ENCODE measurements at places on chromosomes 12 and 14. TPM values are rescaled to one million over a fixed set of nuclear protein-coding genes. Genes with fewer than 3 reads are reported as not detected.

Gene CACNB3
- 24.0 TPM for total RNA-seq

Gene KCNC2
- 23.2 TPM for total RNA-seq

Gene ANO4
- 47.1 TPM for total RNA-seq

Gene SLC25A21
- total RNA-seq: 4.5 TPM

Gene B3GNT4
- total RNA-seq: 1.3 TPM

Gene CCDC60
- 3.7 TPM for total RNA-seq

Gene POLE
- 33.4 TPM for total RNA-seq

- no peaks in the 10 kb centered on the region for H3K27me3 ChIP-seq
- no peak for DNase-seq
- H3K4me1 ChIP-seq: peaks cover 20% of the 10 kb centered on the region
- peak overlapping the region; percentile 70 for H3K4me3 ChIP-seq
These were observed 1.5 kb downstream of the ZNF605 start for GRCh38 chr12:132954471-132955048.

DNA sequence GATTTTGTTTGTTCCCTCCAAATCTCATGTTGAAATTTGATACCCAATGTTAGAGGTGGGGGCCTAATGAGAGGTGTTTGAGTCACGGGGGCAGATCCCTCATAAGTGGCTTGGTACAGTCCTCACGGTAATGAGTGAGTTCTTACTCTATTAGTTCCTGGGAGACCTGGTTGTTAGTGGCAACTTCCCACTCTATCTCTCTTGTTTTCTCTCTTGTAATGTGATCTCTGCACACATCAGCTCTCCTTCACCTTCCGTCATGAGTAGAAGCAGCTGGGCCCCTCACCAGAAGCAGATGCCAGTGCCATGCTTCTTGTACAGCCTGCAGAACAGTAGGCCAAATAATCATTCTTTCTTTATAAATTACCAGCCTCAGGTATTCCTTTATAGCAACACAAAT lies 29.6 kb upstream of the KCNK10 start:
- no peaks in the 10 kb centered on the region for H3K4me1 ChIP-seq
- no peak for DNase-seq
- H3K4me3 ChIP-seq: no peak overlapping the region
- H3K36me3 ChIP-seq: no peaks in the 10 kb centered on the region
- H3K27ac ChIP-seq: no peak overlapping the region

- DNase-seq: no peak
- peaks cover 21% of the 10 kb centered on the region for H3K4me1 ChIP-seq
- H3K27me3 ChIP-seq: no peaks in the 10 kb centered on the region
These were observed 75.7 kb downstream of the SSPN start for GRCh38 chr12:26271024-26271423.

DNA sequence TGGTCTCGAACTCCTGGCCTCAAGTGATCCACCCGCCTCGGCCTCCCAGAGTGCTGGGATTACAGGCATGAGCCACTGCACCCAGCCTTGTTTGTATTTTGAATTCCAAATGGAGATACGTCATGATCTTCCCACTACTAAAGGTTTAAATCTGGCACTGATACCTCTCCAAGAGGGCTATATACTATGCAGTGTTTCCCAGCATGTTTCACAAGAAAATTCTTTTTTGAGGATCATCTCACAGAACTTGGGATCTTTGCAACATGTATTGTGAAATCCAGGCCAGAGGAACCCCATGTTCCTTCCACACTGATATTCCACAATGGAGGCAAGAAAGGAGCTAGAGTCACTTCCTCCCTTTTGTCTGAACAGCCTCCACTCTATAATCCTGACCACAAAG lies 112.7 kb downstream of the NT5DC3 start:
- no peak for DNase-seq
- no peaks in the 10 kb centered on the region for H3K27me3 ChIP-seq
- H3K4me1 ChIP-seq: no peaks in the 10 kb centered on the region

- H3K36me3 ChIP-seq: peaks cover 12% of the 10 kb centered on the region
- H3K4me3 ChIP-seq: no peak overlapping the region
- H3K27me3 ChIP-seq: no peaks in the 10 kb centered on the region
- no peak for DNase-seq
- peaks cover 4% of the 10 kb centered on the region for H3K4me1 ChIP-seq
These were observed 13.4 kb downstream of the ISM2 start for GRCh38 chr14:77485256-77485655.

DNA sequence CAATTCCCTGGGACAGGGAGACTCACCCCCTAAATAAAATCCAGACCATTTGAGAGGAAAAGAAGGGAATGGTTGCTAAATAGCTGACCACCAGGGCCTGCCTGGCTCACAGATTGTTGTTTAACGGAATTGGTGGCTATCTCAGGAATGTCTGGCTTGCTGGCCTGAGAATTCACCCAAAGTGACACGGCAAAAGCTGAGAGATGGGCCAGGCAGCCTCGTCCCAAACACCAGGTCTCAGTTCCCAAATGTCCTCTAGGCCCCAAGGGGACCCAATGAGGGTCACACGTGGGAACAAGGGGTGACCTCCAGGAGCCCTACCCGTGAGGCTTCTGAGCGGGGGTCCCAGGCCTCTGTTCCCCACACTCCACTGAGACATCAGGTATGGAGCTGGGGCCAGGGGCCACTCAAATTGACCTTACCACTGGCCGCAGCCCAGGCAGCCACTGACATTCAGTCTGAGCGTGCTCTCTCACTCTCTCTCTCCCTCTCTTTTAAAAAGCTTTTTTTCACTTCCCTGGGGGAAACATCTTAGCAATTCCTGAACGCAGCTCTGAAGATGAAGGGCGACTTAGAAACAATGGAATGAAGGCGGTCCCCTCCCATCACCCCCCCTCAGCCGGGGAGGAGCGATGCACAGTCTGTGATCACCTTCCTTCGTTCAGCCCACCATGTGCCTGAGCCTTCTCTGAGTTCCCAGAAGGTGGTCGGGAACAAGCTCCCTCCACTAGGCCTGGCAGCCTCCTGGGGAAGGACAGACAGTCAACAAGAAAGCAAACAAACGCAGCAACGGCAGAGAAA lies 131.2 kb downstream of the SCARB1 start:
- H3K36me3 ChIP-seq: no peaks in the 10 kb centered on the region
- no peak overlapping the region for H3K4me3 ChIP-seq
- H3K4me1 ChIP-seq: peaks cover 18% of the 10 kb centered on the region
- H3K27me3 ChIP-seq: no peaks in the 10 kb centered on the region

DNA sequence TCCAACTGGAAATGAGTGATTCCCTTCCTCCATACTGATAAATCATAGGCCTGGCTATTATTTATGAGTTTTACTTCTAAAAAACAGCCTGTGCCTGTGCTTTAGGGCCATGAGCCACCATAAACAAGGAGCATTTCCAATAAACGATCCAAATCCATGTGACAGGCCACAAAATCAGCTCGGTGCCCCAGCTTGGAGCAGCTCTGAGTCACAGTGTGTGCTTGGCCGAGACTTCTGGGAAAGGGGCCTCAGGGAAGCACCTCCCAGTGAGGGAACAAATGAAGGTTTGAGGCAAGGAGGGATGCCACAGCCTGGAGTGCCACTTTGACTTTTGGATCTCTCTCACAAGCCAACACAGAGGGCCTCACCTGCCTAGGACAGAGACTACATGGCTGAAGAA lies 190.4 kb downstream of the NTF3 start:
- no peak overlapping the region for H3K27ac ChIP-seq
- no peak for DNase-seq
- peaks cover 6% of the 10 kb centered on the region for H3K4me1 ChIP-seq
- no peak overlapping the region for H3K4me3 ChIP-seq
- no peaks in the 10 kb centered on the region for H3K27me3 ChIP-seq
- no peaks in the 10 kb centered on the region for H3K36me3 ChIP-seq

DNA sequence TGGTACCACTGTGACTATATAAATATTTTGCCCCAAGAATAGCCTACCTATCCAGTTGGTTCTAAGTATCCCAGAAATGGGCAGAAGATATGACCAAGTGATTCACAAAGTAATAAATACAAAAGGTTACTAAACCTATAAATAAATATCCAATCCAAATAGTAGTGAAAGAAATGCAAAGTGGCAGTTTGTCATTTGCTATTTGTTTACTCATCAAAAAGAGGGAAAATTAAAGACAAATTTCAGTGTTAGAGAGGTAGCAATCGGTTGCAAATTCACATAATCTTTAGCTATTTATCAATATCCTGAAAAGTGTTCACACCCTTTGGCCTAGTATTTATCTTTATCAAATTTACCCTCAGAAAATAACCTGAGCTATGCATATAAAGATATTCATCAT lies 136.4 kb upstream of the NPAS3 start:
- no peak for DNase-seq
- H3K27ac ChIP-seq: no peak overlapping the region
- no peaks in the 10 kb centered on the region for H3K27me3 ChIP-seq
- H3K4me1 ChIP-seq: no peaks in the 10 kb centered on the region

DNA sequence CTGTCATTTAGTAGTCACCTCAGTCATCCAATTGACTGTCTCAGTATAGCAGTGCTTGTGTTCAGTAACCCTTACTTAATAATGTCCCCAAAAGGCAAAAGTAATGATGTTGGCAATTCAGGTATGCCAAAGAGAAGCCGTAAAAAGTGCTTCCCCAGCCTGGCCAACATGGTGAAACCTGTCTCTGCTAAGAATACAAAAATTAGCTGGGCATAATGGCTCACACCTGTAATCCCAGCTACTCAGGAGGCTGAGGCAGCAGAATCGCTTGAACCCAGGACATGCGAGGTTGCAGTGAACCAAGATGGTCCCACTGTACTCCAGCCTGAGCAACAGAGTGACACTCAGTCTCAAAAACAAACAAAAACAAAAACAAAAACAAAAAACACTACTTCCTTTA lies 33.6 kb downstream of the SENP1 start:
- no peak for DNase-seq
- no peaks in the 10 kb centered on the region for H3K27me3 ChIP-seq
- H3K27ac ChIP-seq: no peak overlapping the region
- no peaks in the 10 kb centered on the region for H3K4me1 ChIP-seq
- peaks cover 35% of the 10 kb centered on the region for H3K36me3 ChIP-seq

DNA sequence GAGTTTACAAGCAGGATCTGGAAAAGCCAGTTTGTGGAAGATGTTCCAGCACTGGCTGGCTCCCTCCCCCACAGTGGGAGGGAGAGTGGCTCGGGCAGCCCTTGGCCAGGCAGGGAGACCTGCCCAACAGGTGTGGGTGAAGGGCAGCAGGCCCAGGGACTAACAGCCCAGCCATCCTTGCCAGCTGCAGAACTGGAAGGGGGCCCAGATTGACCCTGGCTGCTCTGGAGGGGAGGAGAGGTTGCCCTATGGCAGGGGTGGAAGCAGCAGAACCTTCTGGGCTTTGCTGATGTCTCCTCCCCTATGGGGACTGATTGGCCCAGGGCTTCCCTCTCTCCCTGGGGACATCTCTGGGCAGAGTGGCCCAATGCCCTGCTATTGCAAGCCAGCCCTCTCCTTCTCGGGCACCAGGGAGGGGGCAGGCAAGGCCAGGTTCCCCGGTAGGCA lies 20.5 kb downstream of the IRF2BPL start:
- DNase-seq: no peak
- peaks cover 31% of the 10 kb centered on the region for H3K4me1 ChIP-seq
- H3K27me3 ChIP-seq: no peaks in the 10 kb centered on the region
- peak overlapping the region; percentile 73 for H3K27ac ChIP-seq
- no peak overlapping the region for H3K4me3 ChIP-seq

DNA sequence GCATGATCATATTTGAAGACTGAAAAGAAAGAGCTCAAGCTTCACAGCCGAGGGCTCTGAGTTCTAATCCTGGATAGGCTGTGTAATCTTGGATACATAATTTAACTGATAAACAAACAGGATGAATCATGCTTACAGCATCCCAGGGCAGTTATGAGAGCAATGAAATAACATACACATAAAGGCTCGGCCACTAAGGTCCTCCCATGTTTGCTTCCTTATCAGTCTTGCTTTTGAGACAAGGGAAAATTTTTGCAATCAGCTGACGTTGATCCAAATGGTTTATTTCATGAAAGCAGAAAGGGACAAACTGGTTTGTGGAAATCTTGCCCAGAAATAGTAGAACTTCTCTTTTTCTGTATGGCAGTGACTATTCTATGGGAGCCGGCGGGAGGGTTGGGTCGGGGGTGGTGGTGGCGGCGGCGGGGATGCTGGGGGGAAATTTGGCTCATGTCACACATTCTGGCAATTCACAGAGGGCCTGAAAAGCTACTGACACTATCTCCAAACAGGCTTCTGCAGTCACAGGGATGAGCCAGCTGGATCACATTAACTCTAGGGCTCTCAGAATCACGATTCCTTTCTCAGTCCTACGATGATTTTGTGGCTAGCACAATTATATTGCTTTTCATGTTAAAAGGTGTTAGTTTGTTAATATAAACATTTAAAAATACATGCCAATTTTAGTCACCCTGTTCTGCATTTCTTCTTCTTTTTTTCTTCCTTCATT lies 124.5 kb downstream of the SLC8A3 start:
- no peak overlapping the region for H3K4me3 ChIP-seq
- H3K36me3 ChIP-seq: no peaks in the 10 kb centered on the region
- no peak overlapping the region for H3K27ac ChIP-seq
- DNase-seq: no peak

- peak overlapping the region; percentile 81 for H3K27ac ChIP-seq
- H3K27me3 ChIP-seq: no peaks in the 10 kb centered on the region
- H3K4me3 ChIP-seq: no peak overlapping the region
These were observed 8.4 kb upstream of the INF2 start for GRCh38 chr14:104680806-104681688.

GRCh38 chr12:31306866-31307265 lies 19.1 kb downstream of the SINHCAF start:
- no peak for DNase-seq
- no peaks in the 10 kb centered on the region for H3K27me3 ChIP-seq
- no peak overlapping the region for H3K4me3 ChIP-seq
- H3K36me3 ChIP-seq: no peaks in the 10 kb centered on the region

DNA sequence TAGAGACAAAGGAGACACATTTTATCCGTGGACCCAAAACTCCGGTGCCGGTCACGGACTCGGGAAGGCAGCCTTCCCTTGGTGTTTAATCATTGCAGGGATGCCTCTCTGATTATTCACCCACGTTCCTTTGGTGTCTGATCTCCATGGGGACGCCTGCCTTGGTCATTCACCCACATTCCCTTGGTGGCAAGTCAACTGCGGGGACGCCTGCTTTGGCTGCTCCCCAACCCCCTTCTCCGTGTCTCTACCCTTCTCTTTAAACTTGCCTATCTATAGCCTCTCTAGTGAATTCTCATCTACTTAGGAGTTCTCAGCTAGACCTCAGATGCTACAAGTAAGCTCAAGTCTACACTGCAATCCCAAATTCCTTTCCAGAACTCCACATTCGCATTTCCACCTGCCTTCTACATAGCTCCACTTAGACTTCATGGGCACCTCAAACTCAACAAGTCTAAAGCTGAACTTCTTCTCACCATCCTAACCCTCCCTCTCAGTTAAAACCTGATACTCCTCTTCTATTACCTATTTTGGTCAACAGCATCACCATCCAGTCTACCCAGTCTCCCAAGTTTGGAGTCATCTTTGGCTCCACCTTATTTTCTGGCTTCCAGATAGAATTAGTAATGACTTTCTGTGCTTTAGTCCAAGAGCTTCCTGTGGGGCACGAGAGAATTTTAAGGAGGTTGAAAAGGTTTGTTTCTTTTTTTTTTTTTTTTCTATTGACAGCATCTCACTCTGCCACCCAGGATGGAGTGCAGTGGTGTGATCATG lies 14.4 kb downstream of the SPTLC2 start:
- H3K36me3 ChIP-seq: no peaks in the 10 kb centered on the region
- DNase-seq: no peak
- no peaks in the 10 kb centered on the region for H3K27me3 ChIP-seq
- no peaks in the 10 kb centered on the region for H3K4me1 ChIP-seq
- no peak overlapping the region for H3K27ac ChIP-seq

GRCh38 chr14:96055065-96055752 lies 16.0 kb downstream of the C14orf132 start:
- DNase-seq: no peak
- H3K27me3 ChIP-seq: no peaks in the 10 kb centered on the region
- peaks cover 72% of the 10 kb centered on the region for H3K4me1 ChIP-seq
- peak overlapping the region; percentile 68 for H3K27ac ChIP-seq
- H3K36me3 ChIP-seq: peaks cover 4% of the 10 kb centered on the region
